Lung microvascular endothelial cell (primary cell): ENCODE measurements at places on chromosomes 16 and 17.
A peak's percentile ranks its signal among the peaks of the same experiment; 100 is the strongest.

- no peak for DNase-seq
Observed at GRCh38 chr16:6827931-6828330, 504.7 kb upstream of the RBFOX1 start.

DNA sequence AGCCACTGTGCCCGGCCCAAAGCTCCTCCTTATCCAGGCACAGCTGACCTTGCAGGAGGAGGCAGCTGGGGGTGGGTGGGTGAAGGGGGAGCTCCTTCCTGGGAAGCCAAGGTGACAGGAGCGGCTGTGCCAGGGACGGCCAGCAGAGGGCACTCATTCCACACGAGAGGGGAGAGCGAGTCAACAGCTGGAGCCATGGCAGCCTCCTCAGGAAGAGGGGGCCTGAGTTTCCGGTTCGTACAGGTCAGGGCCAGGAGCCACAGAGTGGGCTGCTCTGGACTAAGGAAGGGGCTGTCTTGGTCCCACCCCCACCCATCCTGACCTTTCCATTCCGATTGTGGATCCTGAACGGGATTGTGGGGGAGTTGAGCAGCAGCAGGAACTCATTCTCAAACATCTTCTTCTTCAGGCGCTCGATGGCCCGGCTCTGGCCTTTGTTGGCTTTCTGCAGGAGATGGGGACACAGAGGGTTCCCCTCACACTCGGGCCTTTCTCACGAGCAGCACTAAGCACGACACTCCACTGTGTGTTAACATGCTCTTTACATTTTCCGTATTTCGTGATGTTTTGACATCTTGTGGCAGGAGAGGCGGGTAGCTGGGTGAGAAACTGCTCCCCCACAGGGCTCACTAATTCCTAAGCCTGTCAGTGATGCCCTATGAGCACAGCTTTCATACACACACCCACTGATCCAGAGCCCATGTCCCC is 61.6 kb downstream of the TIMM22 start:
- DNase-seq: peak; percentile 67

GRCh38 chr16:51876601-51876875 is 670.4 kb downstream of the TOX3 start:
- no peak for DNase-seq

- DNase-seq: no peak
Observed at GRCh38 chr16:67302970-67303369, 23.6 kb downstream of the KCTD19 start.

GRCh38 chr17:64653325-64653984 is 8.7 kb downstream of the SMURF2 start:
- DNase-seq: no peak

GRCh38 chr17:21466550-21466949 is 90.4 kb downstream of the KCNJ12 start:
- no peak for DNase-seq

DNA sequence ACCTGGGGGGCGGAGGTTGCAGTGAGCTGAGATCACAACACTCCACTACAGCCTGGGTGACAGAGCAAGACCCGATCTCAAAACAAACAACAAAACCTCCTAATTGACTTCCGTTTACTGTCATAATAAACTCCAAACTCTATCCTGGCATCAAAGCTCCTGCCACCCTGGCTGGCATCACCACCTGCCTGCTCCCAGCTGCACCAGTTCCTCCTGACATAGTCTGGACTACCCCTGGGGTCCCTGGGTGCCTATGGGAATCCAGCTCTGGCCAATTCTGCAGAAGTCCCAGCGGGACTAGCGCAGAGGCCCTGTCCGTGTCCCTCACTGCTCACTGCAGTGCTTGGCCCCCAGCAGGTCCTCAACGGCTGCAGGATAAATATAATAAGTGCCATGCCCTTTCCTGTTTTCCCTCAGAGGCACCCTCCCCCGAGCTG is 723 bp downstream of the NTHL1 start:
- DNase-seq: no peak

- no peak for DNase-seq
Observed at GRCh38 chr17:39151943-39152818, 744 bp upstream of the PLXDC1 start.
